ENCODE measurements at places on chromosomes 2 and 18.

DNA sequence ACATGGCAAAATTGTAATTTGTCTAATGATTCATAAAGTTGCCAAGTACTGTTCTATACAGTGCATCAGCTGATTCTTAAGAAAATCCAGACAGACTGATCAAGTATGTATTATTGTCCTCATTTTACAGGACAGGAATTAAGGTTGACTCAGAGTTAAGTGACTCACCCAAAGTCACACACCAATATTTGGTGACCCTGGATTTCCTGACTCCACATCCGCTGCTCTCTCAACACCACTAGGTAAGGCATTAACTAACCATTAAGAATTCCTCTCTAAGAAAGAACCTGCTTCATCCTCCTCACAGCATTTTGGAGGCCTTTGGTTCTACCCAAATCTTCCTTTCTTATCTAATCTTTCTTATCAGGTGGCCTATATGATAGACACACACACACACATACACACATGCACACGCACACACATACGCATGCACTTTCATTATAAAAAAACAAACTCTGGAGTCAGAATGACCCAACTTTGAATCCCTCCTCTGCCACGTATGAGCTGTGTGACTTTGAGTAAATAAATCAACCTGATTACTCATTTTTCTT is 150.8 kb downstream of the ANKRD44 start:
- DNase-seq: no peak

GRCh38 chr18:8899000-8899399 is 193.6 kb downstream of the MTCL1 start:
- no peak for DNase-seq

DNA sequence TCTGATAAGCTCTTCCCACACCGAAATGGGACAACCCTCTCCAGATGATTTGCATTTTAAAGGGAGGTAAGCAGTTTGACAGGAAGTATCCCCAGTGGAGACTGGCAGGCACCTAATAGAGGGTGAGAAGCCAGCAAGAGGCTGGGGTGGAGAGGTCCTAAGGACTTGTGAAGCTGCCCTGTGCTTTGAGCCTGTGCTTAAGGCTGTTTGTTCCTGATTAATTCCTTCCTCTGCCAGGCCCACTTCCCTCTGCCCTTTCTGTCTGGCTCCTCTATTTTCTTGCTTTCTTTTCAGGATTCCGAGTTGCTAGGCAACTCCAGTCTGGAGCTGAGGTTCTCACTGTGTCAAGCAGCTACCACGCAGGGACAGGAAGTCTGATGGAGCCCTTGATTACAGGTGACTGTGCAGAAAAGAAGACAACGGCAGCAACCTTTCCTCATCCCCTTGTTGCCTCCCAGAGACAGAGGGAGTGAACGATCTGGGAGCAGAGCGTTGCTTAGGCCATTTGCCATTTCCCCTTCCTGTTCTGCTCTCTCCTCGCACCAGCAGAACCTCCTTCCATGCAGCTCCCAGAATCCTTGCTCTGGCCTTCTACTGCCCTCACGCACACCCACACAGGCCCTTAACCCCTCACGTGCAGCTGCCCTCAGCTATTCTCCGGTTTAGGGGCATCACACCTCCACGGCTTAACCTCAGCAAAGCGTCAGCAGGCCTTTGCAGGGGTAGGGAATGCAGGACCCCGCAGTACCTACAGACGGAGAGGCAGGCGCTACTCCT is 103.6 kb upstream of the CELF4 start:
- no peak for DNase-seq

DNA sequence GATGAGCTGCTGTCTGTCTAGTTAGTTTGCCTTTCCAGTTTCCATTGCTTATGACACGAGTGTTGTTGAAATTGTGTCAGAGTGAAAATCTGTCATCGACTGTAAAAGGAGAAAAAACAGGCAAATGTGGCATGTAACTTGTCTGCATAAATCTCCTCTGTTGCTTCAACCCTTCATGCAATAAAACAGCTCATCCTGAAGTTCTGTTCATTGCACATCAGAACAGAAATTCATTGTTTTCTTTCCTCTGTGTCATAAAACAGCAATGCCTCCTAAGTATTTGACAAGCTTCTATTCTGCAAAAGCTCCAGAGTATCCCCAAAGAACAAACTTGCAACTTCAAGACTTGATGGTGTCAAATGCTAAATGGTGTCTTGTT is 432.1 kb downstream of the MEIS1 start:
- no peak for DNase-seq

DNA sequence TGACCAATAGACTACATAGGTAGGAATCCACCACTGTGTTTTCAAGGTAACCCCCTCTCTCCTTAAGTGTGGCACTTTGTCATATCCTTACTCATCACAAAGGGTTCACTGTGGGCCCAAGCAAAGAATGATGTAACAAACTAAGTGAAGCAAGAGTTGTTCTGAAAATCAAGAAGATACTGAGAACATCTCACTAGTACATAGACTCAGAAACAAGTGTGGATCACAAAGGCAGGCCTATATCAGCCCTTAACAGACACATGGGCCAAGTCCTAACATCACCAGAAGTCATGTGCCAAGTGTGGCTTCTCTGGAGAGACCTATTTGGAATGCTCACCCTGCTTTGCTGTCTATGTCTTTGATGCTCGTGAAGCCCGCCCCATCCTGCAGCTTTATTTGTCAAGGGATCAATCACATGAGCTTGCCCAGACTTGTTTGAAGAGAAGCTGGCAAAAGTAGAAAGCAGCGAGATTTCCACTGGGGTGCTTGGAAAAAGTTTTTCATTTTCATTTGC is 131.2 kb upstream of the TTC39C start:
- DNase-seq: no peak

DNA sequence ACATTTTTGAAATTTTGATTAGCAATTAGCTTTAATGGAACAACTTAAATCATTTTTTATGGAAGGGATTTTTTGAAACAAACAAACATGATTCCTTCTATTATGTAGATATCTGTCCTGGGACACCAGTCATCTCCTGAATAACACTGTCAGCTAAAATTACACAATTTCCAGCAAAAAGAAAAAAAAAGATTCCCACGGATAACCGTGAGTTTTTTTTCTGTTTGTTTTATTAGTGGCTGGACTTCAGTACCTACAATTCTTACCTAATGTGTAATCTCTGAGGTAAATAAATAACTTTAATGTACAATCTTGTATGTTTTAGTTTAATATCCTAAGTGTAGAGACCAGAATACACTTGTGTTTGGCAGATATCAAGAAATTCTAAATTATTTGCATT is 126.6 kb upstream of the KYNU start:
- DNase-seq: no peak

DNA sequence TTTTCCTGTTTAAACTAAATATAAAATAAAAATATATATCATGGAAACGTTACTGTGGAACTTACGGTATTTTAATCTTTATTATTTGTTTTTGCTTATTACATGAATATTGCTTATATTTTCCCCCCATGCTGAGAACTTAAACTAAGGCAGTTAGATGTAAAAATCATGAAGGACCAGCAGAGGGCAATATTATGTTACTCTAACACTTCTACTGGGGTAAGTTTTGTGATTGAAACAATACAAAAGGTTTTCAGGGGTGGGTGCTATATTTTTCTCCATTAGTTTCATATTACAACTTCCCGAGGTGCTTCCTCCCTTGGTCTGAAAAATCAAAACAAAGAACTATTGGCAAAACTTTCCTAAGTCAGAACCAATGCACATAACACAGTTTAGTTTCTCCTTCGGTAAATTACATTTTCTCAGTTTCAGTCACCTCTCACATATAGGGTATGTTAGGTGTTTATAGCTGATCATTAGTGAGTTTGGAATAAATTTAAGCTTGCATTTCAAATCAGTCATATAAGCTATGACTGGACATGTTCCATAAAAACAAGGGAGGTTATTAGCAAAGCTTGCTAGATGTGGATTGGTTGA is 54.8 kb downstream of the ZNF407 start:
- DNase-seq: peak; percentile 53

DNA sequence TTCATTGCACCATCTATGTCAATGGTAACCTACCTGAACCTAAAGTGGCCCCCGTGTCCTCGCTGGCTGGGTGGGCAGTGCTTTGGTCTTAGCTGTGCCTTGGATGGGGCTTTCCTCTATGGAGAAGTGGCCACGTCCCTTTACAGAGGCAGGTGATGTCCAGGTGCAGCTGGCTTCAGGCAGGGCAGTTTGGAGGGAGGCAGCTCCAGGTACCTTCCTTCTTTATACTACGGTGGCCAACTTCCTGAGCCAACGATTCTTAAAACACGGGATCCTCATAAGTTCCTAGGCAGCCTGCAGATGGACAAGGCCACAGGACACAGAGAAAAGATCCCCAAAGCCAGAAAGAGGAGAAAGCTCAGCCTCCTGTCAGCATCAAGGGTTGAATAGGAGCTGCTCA is 517.3 kb upstream of the HS6ST1 start:
- no peak for DNase-seq

- no peak for DNase-seq
Observed at GRCh38 chr2:64697297-64698176, 43.8 kb upstream of the SERTAD2 start.

DNA sequence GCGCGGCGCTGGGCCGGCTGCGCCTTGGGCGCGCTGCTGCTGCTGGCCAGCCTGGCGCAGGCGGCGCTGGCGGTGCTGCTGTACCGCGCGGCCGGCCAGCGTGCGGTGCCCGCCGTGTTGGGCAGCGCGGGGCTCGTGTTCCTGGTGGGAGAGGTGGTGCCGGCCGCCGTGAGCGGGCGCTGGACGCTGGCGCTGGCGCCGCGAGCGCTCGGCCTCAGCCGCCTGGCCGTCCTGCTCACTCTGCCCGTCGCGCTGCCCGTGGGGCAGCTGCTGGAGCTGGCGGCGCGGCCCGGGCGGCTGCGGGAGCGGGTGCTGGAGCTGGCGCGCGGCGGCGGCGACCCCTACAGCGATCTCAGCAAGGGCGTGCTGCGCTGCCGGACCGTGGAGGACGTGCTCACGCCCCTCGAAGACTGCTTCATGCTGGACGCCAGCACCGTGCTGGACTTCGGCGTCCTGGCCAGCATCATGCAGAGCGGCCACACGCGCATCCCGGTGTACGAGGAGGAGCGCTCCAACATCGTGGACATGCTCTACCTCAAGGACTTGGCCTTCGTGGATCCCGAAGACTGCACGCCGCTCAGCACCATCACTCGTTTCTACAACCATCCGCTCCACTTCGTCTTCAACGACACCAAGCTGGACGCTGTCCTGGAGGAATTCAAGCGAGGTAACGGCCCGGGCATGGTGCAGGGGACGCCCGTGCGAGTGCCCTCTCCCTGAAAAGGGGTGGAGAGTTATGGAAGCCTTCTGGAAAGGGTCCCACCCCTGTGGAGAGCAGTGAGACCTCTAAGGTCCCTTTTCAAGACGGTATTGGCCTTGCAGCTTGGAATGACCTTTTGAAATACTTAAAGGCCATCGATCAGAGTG is 1.0 kb downstream of the CNNM3 start:
- no peak for DNase-seq

DNA sequence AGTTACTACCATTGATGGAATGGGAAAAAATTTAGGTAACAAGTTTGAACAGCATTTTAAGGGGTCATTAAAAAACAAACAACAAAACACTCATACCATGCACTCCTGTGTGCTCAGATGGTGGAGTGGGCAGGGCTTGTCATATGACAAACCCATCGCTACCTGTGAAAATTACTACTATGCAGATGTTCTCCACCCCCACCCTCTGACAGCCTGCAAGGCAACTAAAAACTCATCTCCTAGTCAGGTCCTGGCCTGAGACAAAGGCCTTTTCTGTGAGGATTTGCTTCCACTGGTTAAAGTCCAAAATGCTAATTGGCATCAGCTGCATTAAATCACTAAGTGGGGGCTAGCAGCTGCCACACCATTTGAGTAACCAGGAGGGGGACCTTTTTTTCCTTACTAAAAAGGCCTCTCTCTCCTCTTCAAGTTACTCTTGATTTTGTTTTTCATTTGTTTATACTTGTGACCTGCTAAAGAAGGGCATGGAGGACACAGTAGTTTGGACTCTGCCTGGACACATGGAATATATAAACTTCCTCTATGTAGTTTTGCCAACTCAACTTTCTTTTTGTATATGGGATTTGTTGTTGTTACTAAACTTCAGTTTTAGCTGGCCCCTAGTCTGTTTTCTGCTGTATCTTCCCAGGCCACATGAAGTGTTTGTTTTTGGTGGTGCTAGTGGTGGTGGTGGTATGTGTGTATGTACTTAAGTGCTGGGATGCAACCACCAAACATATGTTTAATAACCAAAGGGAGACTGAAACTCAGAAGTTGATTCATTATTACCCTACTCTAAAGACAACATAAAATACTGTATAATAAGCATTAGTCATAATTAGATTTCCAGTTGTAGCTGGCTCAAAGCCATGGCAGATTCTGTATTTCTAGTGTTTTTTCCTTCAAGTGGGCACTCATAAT is 121.3 kb downstream of the MAP4K4 start:
- no peak for DNase-seq

DNA sequence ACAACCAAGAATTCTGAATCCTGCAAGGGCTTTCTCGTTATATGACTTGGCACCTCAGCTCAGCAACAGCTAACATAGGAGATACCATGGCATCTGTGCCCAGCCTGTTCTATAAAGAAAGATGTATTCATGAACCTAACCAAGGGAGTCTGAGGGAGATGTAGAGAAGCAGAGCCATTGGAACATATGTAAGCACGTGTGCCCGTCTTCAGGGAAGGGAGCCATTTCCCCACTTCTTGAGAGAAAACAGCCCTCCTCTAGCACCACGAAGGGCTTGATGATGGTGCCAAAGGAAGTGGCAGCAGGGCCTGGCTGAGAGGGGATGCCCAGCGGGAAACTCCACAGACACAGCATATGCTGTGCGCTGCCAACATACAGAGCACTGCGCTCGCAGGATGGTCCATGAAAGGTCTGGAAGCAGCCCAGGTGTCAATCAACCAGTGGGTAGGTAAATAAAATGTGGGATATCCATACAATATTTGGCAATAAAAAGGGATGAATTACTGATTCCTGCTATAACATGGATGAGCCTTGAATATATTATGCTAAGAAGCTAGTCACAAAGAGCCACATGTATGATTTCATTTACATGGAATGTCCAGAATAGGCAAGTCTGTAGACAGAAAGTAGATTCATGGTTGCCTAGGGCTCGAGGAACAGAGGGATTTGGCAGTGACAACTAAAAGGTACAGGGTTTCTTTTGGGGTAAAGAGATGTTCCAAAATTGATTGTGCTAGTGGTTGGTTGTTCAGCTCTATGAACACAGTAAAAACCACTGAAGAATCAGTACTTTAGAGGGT is 16.1 kb downstream of the TMEM247 start:
- DNase-seq: no peak

GRCh38 chr2:19871836-19872235 is 29.9 kb downstream of the TTC32 start:
- DNase-seq: no peak

DNA sequence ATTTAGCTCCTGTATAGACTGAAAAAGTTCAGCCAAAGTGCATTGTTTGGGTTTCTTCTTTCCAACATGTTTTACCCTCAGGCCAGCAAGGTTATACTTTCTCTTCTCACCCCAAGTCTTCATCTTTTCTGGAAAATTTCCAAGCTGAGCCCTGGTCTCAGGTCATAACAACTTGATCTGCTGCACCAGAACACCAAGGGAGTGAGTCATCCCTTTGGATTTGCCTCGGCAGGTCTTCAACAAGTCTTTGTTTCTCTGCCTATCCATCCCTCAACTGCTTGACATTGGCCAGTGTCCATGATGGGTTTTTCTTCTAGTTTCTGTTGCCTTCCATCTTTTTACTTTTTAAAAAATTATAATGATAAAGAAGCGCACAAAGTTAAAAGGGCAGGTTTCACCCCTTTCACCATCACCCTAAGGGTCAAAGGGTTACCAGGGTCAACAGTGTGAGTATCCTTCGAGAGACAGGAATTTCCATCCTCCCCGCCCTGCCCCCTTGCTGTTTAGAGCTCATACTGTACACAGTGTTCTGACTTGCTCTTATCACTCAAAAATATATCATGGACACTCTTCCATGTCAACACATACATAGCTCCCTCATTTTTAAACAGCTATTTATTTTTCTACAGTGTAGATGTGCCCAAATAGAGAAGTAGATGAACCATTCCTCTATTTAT is 5.7 kb upstream of the SPATS2L start:
- no peak for DNase-seq

Measured in hematopoietic multipotent progenitor cell treated with erythropoietin and hydrocortisone succinate and interleukin-3 and kit ligand, for 8 days (in vitro differentiated cells).